ENCODE measurements at places on chromosomes 6 and 20.

GRCh38 chr6:43454696-43455530, 435 bp downstream of the DLK2 start:
- peak; percentile 20 for DNase-seq

GRCh38 chr20:59151820-59152219, 11.8 kb upstream of the ZNF831 start:
- DNase-seq = no peak

- DNase-seq = no peak
These were observed 21.2 kb downstream of the SYNDIG1 start for GRCh38 chr20:24490598-24490997.

DNA sequence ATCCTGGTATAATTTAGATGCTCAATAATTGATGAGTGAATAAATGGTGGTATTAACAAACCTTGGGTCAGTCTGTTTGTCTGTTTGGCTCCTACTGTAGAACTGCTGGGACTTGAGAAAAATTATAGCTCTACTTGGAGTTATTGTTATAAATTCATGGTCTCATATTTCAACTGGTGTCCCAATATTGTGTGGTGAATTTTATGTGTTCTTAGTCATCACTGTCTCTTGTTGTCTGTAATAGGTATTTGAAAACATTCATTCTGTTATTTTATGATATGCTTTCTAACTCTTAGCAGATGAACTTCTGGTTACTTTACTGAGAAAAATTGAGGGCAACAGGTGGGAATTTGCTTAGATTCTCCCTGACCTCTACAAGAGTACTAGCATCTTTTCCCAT, 221.4 kb downstream of the CDKAL1 start:
- DNase-seq = no peak

GRCh38 chr20:22223236-22223635, 361.1 kb downstream of the FOXA2 start:
- DNase-seq = no peak

DNA sequence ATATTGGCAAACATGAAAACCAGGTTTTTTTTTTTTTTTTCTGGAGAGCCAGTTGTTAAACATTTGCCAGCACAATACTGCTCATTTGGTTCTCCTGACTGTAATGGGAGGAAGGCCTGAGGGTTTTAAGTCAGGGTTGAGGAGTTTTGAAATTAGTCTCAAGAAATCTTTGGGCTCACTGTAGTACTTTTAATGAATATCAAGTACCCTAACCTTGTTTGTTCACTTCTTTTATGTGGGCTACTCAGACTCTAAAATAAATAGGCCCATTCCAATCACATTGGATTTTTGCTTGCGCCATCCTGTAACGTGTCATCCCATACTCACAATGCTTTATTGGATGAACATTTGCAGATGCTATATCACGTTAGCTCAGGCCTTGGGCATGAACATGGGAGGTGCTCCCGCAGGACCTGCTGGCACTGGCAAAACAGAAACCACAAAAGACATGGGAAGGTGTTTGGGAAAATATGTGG, 146.9 kb downstream of the DNAH8 start:
- no peak for DNase-seq

- DNase-seq = no peak
These were observed 325.6 kb downstream of the CENPW start for GRCh38 chr6:126665551-126665950.

DNA sequence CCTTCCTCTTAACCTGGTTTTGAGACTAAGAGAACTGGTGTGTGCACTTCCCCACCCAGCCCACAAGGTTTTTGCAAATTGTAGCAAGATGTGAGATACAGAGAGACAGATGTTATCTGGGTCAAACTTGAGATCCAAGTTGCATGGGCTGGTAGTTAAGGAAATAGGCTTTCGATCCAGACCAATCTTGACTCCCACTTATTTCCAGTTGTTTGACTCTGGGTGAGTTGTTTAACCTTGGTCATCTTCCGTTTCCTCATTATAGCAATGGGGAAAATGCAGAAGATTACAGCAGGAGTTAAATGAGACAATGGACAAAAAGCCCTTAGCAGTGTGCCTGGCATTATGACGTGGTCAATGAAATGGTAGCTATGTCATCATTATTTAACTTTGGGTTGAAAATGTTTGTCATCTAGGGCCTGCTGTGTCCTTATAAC, 1.7 kb downstream of the SNX21 start:
- no peak for DNase-seq

DNA sequence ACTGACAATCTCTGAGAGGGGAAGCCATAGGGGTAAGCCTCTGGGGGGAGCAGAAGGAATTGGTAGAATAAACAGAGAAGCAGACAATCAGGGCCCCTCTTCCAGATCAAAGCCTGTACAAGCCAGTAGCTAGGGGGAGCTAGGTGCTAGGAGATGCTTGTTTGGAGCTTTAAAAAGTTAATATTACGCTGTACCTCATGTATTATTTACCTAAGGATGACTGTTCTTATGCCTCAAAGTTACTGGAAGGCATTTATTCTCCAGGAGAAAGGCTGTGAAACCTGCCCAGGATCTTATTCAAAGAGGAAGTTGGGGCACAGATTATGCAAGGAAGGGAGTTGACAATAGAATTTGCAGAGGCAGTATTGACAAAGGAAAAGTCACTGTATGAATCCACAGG, 111.8 kb upstream of the SLC35F1 start:
- DNase-seq = no peak
